ENCODE measurements at places on chromosomes 11 and 22.
A peak's percentile ranks its signal among the peaks of the same experiment; 100 is the strongest.

- DNase-seq: no peak
Observed at GRCh38 chr11:44631831-44632230, 66.4 kb downstream of the CD82 start.

GRCh38 chr11:128776424-128777284, 82.8 kb downstream of the FLI1 start:
- DNase-seq: no peak

- no peak for DNase-seq
Observed at GRCh38 chr22:36419912-36420882, 32.4 kb upstream of the MYH9 start.

- DNase-seq: peak; percentile 36
Observed at GRCh38 chr11:34637303-34637702, 16.4 kb downstream of the EHF start.

GRCh38 chr11:134542401-134543165, 130.5 kb upstream of the B3GAT1 start:
- no peak for DNase-seq

- DNase-seq: no peak
Observed at GRCh38 chr11:512761-513595, 5.9 kb upstream of the RNH1 start.

DNA sequence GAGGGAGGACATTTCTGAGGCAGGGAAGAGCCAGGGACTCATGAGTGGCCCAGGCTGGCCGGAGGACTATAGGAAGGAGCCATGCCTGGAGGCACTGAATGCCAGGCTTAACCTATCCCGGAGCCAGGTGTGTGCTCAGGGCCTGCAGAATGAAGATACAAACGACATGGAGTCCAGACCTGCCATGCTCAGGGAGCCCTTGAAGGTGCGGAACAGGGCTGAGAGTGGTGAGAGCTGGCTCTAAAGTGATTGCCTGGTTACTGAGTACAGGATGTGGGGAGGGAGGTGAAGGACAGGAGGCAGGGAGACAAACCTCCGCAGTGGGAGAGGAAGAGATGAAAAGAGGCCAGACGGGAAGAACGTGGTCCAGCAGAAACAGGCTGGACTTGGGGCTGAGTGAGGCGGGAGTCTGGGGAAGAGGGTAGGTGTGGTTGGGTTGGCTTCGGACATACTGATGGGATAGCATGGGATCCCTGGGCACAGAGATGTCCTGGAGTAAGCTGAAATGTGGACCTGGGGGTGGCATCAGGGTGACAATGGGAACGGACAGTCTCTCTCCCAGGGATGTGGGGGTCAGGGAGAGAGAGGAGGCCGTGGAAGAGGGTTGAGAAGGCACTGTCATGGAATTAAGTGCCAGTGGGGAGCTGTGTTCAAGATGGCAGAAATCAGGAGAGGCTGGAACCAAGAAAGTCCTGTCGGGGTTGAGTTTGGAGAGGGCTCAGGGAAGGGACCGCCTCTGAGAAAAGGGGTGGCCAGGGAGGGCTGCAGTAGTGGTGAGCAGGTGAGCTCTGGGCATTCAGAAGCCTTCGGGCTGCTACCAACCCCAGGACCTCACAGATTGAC, 1.5 kb upstream of the ANKRD13D start:
- DNase-seq: no peak

- no peak for DNase-seq
Observed at GRCh38 chr22:50022171-50022819, 9.7 kb upstream of the IL17REL start.

DNA sequence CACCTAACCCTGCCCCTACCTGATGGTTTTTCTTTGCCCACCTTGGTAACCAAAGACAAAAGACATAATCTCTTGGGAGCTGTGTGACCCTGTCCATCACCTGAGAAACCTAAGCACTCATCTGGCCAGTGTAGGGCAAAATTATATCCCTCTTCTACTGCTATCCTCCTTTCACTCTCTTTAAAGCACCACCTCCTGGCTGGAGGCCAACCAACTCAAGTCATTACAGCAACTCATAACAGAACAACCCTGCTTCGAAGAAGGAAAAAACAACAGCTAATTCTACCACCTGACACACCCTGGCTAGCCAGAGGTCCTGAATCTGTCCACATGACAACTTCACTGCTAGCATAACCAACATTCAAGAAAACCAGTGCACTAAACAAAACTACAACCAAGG, 45.5 kb downstream of the GAS2 start:
- DNase-seq: no peak

DNA sequence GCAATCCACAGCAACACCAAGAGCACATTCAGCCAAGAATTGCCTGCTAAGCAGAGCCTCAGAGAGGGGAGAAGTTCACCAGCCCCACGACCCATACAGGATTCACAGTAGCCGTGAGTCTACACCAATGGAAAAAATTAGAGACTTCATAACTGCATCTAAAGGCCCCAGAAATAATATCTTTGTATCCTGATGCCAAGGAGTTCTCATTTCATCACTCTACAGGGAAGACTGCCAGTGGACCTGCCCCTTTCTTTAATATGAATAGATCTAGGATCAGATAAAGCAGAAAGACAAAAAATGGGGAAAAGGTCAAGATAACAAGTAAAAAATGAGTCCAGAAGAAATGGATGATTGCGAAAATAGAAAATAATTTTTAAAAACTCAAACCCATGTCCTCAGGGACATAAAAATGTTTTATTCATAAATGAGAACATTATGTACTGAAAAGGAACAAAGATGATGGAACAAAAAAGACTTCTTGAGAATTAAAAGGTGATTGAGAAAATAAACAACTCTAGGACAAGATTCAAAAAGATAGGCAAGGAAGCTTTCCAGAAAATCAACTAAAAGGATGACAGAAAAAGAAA, 9.5 kb downstream of the APOL3 start:
- no peak for DNase-seq

All from anterior cingulate cortex (tissue), 58 donors.